ENCODE measurements at places on chromosomes 4 and X.

GRCh38 chrX:73213734-73214425, 771 bp downstream of the NAP1L2 start:
- H3K4me3 ChIP-seq = no peak overlapping the region
- no peak for DNase-seq
- peaks cover 9% of the 10 kb centered on the region for H3K27me3 ChIP-seq
- H3K36me3 ChIP-seq = no peaks in the 10 kb centered on the region
- H3K4me1 ChIP-seq = no peaks in the 10 kb centered on the region

GRCh38 chr4:8703857-8704495, 111.4 kb downstream of the CPZ start:
- no peaks in the 10 kb centered on the region for H3K36me3 ChIP-seq
- no peak overlapping the region for H3K4me3 ChIP-seq
- H3K27ac ChIP-seq = no peak overlapping the region

- no peaks in the 10 kb centered on the region for H3K27me3 ChIP-seq
- DNase-seq = no peak
- H3K4me1 ChIP-seq = no peaks in the 10 kb centered on the region
- no peak overlapping the region for H3K4me3 ChIP-seq
- no peak overlapping the region for H3K27ac ChIP-seq
These were observed 6.9 kb upstream of the ARMCX4 start for GRCh38 chrX:101478366-101478765.

DNA sequence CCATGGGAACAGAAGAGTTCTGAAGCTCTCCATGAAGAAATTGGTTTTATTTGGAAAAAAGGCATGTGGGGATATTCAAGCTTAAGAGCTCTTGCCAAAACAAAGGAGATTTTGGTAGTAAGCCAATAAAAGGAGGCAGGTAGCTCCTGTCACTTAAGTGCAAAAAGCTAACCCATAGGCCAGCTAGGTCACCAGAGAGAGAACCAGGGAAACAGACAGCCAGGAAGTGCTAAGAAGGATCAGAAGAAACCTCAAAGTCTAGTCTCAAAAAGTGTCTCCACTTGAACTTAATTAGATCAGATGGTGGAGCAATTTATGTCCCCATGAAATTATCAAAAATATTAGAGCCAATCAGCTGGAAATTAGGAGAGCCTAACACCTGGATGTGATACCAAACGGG, 49.2 kb downstream of the CD40LG start:
- H3K27ac ChIP-seq = no peak overlapping the region
- no peaks in the 10 kb centered on the region for H3K36me3 ChIP-seq
- H3K4me1 ChIP-seq = no peaks in the 10 kb centered on the region
- H3K27me3 ChIP-seq = no peaks in the 10 kb centered on the region

DNA sequence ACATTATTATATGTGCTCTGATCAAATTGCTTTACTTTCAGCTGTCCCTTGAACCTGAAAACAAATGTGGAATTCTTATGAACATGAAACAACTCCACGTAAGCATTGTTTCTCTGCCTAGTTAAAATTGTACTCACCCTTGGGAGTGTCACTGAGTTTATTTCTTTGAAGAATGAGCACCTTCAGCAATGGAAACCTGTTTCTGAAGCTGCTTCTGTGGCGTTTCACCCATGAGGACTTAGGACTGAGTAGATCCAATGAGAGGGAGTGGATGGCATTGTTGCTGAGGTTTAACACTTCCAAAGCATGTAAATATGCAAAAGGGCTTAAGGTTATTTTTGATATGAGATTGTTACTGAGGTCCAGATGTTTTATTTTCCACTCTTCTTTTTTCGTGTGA, 3.2 kb downstream of the LRRC66 start:
- no peaks in the 10 kb centered on the region for H3K36me3 ChIP-seq
- H3K4me1 ChIP-seq = no peaks in the 10 kb centered on the region
- DNase-seq = no peak
- no peak overlapping the region for H3K27ac ChIP-seq

- H3K4me1 ChIP-seq = no peaks in the 10 kb centered on the region
- H3K4me3 ChIP-seq = no peak overlapping the region
- no peaks in the 10 kb centered on the region for H3K36me3 ChIP-seq
- DNase-seq = no peak
- no peaks in the 10 kb centered on the region for H3K27me3 ChIP-seq
These were observed 69.0 kb downstream of the ATOH1 start for GRCh38 chr4:93897559-93897958.

DNA sequence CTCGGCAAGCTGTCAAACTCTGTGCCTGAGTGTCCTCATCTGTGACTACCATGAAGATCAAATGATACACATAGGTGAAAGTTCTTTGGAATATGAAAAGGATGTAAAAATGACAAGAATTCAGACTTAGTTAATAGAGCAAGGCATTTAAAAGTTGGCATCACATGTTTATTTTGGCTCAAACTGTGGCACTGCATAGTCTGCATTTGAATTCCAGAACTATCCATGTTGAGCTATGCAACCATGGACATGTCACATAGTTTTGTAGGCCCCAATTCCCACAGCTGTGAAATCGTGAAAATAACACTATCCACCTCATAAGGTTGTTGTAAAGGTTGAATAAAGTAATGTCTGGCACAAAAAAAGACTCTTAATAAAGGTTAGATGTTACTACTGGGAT, 33.9 kb downstream of the AFF2 start:
- H3K27me3 ChIP-seq = no peaks in the 10 kb centered on the region
- DNase-seq = no peak
- no peak overlapping the region for H3K27ac ChIP-seq

DNA sequence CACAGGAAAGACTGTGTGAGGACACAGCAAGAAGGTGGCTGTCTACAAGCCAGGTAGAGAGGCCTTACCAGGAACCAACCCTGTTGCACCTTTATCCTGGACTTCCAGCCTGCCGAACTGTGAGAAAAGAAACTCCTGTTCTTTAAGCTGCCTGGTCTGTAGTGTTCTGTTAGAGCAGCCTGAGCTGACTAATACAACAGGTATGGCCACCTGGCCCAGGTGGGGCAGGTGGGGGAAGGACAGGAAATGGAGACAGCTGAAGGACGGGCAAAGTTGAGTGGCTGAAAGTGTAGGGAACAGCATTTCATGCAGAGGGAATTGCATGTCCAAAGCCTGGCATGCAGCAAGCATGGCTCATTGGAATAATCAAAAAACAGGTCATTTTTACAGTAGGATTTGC, 35.1 kb downstream of the CYTL1 start:
- no peaks in the 10 kb centered on the region for H3K36me3 ChIP-seq
- no peaks in the 10 kb centered on the region for H3K4me1 ChIP-seq
- H3K4me3 ChIP-seq = no peak overlapping the region
- H3K27ac ChIP-seq = no peak overlapping the region
- no peaks in the 10 kb centered on the region for H3K27me3 ChIP-seq
- no peak for DNase-seq

- H3K27ac ChIP-seq = peak overlapping the region; percentile 80
- peaks cover 29% of the 10 kb centered on the region for H3K4me1 ChIP-seq
These were observed 6.4 kb upstream of the ANTXR2 start for GRCh38 chr4:80079255-80079923.

- H3K36me3 ChIP-seq = no peaks in the 10 kb centered on the region
- no peak for DNase-seq
- peak overlapping the region; percentile 15 for H3K4me3 ChIP-seq
- peaks cover 3% of the 10 kb centered on the region for H3K4me1 ChIP-seq
- H3K27me3 ChIP-seq = no peaks in the 10 kb centered on the region
- H3K27ac ChIP-seq = no peak overlapping the region
These were observed 28.7 kb upstream of the STOX2 start for GRCh38 chr4:183876268-183876934.
